ENCODE measurements at places on chromosomes 1 and 21.

DNA sequence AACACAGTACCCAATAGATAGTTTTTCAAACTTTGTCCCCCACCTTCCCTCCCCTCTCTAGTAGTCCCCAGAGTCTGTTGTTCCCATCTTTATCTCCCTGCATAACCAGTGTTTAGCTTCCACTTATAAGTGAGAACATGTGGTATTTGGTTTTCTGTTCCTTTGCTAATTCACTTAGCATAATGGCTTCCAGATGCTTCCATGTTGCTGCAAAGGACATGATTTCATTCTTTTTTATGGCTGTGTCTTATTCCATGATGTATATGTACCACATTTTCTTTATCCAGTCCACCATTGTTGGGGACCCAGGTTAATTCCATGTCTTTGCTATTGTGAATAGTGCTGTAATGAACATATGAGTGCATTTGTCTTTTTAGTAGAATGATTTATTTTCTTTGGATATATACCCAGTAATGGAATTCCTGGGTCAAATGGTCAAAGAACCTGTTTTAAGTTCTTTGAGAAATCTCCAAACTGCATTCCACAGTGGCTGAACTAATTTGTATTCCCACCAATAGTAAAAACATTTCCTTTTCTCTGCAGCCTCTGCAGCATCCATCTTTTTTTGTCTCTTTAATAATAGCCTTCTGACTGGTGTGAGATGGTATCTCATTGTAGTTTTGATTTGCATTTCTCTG lies 126.0 kb downstream of the AK5 start:
- DNase-seq, result no peak

DNA sequence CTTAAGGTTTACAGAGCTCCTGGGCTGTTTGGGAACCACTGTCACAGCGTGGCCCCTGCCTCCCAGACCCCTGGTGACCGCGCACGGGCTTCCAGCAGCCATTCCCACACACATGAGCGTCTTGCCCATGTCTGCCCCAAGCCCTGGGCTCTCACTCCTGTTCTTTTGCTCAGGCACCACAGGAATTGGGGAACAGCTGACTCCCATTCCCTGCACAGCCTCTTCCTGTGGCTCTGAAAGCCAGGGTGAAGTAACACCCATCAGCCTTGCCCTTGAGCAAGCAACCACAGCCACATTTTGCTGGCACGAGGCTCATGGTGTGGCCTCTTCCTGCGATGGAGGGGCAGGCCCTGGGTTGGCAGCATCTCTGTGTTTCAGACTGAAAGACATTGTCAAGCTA lies 14.3 kb upstream of the GPR157 start:
- no peak for DNase-seq

- DNase-seq, result no peak
Measured at GRCh38 chr1:233750139-233750538, 136.2 kb downstream of the KCNK1 start.

DNA sequence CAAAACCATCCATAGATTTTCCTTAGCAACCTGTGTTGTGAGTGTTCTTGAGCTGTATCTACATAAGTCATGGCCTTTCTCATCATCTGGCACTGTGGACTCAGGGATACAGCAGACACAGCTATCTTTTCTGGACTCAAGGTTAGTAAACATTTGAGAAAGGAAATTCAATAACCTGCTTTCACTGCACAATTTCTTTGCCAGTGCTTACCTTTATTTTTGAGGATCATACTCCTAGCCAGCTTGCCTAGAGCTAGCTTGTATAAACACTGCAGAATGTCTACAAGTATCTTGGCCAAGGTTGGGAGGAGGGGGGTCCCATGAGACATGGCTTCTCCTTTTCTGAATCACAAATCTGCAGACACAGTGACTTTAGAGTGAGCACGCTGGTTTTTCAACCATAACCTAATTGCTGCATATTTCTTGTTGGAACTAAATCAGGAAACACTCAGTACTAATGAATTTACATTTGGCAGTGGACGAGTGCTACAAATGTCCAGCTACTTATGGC lies 27.2 kb downstream of the ADAMTS5 start:
- no peak for DNase-seq

DNA sequence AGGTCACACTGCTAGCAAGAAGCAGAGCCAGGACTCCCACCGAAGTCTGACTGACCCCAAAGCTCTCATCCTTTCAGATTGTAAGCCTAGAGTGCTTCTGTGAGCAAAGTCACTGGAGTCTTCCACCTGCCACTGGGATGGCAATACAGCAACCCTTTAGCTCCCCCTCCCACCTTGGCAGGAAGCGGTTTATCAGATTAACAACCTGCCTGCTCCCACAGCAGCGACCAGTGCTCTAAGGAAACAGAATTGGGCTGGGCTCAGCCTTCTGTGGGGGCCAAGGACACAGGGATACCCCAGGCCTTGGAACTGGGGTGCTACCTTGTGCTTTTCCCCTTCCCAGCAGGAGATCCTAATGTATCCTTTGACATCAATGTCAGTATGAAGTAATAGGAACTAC lies 76.0 kb downstream of the GFI1 start:
- no peak for DNase-seq

GRCh38 chr21:45533361-45533845 lies 8.8 kb downstream of the SLC19A1 start:
- DNase-seq, result no peak

DNA sequence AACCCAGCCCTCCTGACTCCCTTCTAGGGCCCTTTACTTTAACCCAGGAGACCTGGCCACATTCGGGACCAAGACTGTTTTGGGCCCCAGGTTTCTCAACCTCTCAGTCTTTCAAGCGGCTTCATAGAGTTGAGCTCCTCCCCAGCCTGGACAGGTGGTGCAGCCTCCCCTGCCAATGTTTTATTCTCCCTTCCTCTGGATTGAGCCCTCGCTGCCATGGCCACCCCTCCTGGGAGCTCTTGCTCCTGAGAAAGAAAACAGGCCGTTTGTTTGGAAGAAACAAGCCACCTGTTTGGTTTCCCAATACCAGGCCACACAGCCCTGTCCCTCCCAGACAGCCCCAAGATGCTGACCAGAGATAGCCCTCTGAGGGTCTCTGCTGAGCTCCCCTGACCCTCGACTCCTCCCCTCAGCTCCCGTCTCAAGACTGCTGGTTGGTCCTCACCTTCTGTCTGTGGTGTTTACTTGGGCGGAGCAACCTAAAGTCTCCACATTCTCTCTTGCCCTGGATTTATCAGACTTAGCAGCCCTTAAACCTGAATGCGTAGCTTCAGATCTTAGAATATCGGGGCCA lies 3.3 kb downstream of the TMEM51 start:
- no peak for DNase-seq

DNA sequence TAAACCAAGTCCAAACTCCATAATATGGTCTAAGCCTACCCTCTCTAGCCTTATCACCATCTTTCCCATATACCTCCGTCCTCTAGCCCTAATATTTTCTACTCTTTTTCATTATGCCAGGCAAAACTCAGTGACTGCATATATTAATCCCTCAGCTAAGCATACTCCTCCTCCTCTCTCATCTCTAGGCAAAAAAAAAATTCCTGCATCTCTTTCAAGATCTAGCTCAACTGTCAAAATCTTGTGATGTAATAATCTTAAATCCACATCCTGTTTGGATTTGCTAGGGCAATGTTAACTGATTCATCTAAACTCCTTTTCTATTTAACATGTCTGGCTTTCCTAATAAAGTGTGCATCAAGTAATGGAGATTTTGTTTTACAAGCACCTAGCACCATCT lies 20.4 kb downstream of the PRPF38A start:
- no peak for DNase-seq

GRCh38 chr1:104905322-104905721 lies 1155.6 kb downstream of the AMY1C start:
- DNase-seq, result no peak

GRCh38 chr1:3480369-3480719 lies 25.9 kb downstream of the ARHGEF16 start:
- DNase-seq, result no peak

GRCh38 chr1:95197616-95198252 lies 36.3 kb upstream of the RWDD3 start:
- no peak for DNase-seq

DNA sequence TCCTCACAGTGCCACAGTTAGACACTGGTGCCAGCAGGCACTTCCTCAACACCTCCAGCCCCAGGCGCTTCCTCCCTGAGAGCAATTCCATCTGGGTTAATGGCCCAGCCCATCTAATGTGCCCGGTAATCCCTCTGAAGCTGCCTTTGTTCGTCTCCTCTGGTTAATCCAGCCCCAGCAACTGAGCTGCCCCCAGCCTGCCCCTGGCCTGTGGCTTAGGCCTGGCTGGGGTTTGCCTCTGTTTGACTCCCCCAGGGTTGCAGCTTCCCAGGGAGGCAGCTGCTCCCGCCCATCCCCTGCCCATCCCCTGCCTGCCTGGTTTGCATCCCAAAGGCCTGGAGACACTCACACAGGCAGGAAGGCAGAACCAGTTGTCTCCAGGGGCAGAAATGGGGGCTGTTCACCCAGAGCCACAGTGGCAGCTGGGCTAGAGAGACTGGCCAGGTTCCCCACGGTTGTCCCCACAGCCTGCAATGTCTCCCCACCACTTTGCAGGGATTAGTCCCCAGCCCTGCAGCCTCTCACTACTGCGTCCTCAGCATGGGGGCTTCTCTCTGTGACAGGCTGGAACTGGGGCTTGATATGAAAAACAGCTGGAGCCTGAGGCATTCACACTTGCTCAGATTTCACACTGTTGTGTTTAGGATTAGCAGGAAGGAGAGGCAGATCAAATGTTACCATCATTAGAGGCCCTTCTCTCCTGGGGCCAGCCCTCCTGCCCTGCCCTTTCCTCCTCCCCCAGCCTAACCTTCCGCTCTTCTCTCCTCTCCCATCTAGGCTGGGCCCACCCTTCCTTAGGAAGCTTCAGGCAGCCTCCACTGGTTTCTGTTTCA lies 120.2 kb downstream of the TLR5 start:
- peak; percentile 59 for DNase-seq

DNA sequence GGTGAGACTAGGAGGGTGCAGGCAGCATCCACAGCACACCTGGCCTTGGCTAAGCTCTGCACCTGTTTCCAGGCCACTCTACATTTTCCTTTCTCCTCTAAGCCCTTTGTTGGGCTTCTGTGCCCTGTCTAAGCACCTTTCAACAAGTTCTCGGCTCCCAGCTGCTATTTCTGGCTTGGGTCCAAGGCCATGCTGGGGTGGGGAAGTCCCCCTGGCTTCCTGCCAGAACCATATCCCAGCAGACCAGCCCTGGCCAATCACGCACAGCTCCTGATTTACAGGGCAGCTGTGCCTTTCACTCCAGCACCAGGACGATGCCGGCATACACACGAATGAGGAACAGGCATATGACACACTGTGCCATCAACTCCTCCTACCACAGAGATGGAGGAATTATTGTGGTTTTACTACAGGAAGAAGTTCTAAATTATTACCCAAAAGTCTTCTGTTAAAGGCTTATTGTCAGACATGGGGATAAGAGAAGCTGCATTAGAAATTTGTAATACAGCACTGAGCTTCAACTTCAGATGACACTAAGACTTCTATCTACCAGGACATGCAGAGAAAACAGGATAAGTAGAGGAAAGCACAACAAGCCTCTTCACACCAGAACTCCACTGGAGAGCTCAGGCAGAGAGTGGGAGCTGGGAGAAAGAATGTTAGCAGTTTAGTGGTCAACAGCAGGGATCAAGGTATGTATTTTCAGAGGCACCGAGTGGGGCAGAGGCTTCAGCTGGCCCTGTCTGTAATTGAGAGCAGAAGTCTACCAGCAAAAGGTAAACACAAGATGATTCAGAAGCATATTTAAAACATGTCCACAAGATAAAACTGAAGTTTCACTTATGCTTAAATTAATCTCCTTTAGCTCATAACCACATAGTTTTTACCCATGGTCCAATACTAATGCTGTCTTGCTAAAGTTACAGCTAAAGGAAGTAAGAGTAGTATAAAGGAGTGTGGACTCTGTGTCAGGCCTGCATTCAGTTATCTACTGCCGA lies 37.4 kb downstream of the TRIT1 start:
- peak; percentile 76 for DNase-seq

GRCh38 chr21:32955311-32956060 lies 70.2 kb upstream of the OLIG2 start:
- no peak for DNase-seq

All from renal cortex interstitium (tissue), 15 donors.